Panc1 (cell line): ENCODE measurements at places on chromosomes 11 and 22.

DNA sequence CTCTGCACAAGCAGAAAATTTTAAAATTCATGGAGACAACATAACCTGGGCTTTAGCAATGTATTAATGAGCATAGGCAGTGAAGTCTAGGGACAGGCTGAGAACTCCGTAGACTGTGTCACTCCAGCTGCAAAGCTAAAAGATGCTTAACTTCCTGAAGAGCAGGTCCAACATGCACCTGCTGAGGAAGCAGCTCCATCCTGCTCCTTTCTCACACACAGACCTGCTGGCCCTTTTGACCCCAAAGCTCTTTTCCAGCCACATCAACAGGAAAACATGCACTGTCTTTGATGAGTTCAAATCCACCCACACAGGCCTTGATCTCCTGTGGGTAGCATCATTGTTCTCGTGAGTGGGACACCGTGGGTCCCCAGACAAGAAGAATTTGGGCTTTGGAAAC, 36.0 kb downstream of the SYN3 start:
- DNase-seq: no peak

DNA sequence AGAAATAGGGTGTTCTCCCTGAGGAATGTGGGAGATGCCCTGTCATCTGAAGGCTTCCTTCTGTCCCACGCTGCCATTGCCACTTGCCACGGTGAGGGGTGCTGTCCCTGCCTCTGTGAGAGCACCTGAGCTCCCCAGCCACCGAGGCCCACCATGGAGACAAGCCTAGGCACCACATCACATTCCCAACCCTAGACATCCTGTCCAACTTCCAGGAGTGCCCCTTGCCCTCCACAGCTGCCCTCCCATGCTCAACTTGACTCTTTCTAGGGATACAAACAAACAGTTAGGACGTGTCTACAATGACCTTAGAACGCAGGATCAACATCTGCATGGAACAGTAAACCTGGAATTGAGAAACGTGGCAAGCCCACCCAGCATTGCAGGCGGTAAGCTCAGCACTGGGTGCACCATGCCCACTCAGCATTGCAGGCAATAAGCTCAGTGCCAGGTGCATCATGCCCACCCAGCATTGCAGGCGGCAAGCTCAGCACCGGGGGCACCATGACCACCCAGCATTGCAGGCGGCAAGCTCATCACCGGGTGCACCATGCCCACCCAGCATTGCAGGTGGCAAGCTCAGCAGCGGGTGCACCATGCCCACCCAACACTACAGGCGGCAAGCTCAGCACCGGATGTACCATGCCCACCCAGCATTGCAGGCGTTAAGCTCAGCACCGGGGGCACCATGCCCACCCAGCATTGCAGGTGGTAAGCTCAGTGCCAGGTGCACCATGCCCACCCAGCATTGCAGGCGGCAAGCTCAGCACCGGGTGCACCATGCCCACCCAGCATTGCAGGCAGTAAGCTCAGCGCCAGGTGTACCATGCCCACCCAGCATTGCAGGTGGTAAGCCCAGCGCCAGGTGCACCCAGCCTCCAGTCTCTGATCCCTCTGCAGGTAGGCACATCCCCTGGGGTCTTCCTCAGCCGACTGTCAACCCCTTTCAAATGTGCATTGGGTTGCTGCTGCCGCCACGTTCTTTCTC, 1463.9 kb downstream of the TBC1D22A start:
- no peak for DNase-seq

- no peak for DNase-seq
Observed at GRCh38 chr11:61403658-61404057, 11.3 kb downstream of the TMEM216 start.

DNA sequence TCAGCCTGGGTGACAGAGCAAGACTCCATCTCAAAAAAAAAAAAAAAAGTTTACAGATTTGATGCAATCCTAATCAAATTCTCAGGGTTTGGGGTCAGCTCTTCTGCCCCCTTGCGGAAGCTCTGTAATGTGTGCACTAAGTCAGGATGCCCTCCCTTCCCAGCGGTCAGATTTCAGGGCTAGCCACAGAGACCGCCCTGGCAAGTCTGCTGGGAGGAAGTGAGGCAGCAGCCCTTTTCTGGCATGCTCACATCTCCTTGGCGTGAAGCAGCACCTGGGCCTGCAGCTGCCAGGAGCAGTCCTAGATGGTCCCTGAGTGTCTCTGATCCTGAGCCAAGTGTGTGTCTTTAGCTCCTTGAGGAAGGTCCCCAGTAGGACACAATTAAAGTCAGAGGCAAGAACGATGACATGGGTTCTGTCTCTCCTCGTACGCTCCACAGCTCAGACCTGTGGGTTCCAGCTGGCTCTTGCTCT, 10.9 kb upstream of the APOBEC3C start:
- DNase-seq: no peak

DNA sequence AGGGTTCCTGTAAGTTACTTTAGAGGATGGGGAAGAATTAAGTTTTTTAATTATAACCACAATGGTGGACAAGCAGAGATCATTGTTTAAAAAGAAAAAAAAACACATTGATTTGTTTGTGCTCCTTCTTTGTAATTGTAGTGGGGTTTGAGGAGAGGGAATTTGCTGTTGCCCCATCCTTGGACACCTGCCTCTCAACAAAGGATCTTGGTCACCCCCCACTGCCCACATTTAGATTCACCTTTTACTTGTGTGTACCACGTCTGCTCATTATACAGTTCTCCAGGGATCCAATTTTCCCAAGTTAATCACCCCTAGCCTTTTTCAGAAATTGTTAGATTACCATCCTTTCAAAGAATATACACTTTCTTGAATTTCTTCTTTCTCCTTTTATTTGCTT, 53.0 kb downstream of the DNAJC24 start:
- DNase-seq: no peak

GRCh38 chr22:36069368-36069767, 40.7 kb upstream of the RBFOX2 start:
- no peak for DNase-seq

DNA sequence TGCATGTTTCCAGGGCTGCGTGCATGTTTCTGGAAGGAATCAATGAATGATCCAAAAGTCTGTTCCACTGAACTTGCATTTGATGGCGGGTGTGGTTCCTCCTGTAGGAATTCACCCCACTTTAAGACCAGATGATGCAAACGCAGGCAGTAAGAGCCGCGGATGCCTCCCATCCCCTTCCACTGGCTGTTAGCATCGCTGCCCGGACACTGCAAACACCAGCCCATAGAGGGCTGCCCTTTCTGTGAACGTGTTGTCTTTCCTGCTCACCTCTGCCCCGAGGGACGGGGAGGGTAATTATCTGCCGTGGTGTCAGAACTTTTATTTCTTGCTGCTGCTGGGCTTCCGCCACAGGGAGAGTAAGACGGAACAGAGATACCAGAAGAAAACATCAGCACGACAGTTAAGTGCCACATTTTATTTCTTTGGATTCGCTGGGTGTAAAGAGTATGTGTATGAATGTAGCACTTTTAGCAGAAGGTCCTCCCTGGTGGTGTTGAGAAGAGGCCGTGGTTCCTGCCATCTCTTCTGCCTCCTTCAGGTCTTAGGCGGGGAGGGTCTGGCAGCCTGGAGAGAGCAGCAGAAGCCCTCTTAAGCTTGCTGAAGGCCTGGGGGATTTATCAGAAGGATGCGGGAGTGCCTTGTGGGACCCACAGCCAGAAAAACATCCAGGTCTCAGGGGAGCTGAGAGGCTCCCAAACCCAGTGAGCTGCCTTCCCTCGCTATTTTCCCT, 53.2 kb upstream of the NECTIN1 start:
- DNase-seq: no peak

- DNase-seq: no peak
Observed at GRCh38 chr11:87432022-87432421, 394.3 kb downstream of the TMEM135 start.

DNA sequence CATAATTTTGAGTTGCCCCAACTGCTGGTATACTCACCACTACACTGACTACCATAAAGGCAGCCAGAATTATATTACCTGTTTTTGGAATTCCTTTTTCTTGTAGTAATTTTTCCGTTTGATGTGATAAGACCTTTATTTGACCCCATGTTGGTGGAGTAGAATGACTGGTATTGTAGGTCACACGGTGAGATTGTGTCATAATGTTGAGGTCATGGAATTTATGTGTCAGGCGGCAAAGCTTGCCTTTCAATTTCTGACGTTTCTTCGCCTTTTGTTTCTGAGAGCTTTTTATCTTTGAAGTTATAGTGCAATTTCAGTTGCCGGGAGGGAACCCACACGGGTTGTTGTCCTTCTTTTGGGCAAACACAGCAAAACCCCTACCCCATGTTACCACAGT, 13.0 kb downstream of the OR52K1 start:
- no peak for DNase-seq

DNA sequence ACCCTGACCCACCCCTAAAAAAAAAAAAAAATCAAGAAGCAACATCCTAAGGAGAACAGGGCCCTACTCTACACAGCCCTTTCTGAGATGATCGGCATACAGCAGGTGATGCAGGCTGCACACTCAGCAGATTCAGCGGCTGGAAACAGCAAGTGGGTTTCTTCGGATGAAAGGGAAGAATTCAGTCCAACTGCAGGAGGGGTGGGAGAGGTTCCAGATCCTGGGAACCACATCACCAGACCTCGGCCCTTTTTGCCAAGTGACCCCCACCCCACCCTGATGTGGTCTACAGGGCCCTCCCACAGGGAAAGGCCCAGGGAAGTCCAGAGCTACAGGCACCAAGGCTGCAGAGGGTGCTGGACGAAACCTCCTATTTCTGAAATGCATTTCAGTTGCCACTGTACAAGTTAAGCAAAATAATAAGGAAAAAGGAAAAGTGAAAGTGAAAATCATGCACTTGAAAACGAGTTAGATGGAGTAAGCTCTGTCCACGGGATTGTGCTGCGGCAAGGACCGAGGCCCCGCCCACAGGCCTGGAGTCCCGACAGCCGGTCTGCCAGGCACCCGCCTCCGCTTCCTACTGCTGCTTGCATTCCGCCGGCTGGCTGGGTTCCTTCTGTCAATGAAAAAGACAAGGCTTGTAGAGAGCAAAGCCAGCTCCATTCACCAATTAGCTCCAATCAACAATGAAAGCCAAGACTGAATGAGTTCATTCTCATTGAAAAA, 16.0 kb upstream of the PHLDA2 start:
- no peak for DNase-seq

DNA sequence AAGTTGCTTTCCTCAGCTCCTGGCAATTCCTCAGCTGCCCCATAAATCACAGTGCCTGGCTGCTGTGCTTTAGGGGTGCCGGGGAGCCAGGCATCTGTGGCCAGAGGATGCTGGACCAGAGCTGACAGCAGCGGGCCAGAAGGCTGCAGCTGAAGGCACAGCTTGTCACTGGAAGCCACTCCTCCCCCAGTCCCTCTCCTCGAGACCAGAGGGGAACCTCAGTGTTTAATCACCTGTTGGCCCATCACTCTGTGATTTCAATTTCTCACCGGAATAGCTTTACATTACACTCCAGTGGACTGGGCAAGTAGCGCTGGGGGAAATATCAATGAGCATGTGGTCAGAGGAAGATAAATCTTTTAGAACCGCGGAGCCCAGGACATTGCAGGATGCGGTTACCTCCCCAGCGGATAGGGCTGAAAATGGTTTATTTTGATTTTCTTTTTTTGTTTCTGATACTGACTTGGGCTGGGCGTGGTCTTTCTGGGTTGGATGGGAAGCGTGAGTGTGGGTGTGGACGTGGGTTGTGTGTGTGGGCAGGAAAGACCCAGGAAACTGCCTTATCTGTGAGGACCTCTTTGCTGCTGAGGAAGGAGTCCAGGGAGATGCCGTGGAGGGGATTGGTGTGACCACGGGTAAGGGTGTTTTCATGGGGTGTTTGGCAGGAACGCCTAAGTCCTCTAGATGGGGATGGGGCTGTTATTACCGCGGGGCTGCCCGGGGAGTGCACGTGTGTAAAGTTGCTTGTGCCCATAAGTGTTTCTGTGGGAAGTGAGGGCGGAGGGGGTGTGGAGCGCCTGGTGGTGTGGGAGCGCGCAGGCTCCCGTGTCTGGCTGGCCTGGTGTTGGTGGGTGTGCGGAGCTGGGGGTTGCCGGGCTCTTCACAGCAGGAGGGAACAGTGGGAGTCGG, 4.0 kb downstream of the DAGLA start:
- DNase-seq: no peak

DNA sequence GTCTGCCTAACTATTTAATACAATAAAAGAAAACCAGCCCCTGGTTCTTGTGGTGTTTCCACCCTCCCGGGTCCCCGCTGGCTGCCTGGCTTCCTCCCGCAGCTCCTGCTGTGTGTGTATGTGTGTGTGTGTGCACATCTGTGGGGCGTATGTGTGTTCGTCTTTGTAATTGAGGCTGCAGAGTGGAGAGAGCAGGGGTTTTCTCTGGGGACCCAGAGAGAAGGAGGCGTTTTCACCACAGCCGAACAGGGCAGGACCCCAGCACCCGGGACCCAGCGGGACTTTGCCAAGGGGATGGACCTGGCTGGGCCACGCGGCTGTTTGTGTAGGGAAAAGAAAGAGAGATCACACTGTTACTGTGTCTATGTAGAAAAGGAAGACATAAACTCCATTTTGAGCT, 42.7 kb downstream of the IGLL1 start:
- no peak for DNase-seq

DNA sequence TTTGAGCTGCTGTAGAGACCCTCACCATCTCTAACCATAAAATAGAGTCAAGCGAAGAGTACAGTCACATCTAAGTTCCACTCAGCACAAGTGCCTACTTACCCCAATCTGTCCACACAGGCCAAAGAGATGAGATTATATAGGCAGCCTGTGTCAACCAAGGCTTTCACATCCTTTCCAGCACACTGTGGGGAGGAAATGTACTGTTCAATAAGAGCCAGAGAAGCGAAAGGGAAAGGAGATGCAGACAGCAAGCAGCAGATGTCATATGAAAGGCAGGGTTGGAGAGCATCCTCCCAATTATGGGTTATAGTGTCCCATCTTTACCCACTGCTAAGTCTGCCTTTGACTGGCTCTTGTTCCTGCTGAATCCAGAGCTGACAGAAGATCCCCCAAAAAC, 16.4 kb downstream of the NRIP3 start:
- no peak for DNase-seq

DNA sequence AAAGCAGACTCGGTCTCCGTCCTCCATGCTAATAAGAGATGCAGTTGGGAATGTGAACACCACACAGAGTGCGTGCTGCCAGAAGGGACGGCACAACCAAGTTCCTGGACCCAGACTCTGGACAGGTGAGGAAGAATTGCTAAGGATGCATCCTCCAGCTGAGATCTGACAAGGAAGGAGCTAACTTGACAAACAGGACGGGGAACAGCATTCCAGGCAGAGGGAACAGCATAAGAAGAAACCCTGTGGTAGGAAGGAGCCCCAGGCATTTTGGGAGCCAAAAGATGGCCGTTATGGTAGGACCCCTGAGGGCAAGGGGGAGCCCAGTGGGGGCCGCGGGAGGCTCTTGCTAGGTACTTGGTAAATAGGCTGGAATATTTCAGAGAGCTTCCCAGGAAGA, 6.0 kb downstream of the OSM start:
- DNase-seq: no peak

- DNase-seq: no peak
Observed at GRCh38 chr11:76773921-76774361, 9.2 kb upstream of the TSKU start.
